Hippocampal formation (tissue), 2 donors: ENCODE measurements at places on chromosomes 3 and 15.

DNA sequence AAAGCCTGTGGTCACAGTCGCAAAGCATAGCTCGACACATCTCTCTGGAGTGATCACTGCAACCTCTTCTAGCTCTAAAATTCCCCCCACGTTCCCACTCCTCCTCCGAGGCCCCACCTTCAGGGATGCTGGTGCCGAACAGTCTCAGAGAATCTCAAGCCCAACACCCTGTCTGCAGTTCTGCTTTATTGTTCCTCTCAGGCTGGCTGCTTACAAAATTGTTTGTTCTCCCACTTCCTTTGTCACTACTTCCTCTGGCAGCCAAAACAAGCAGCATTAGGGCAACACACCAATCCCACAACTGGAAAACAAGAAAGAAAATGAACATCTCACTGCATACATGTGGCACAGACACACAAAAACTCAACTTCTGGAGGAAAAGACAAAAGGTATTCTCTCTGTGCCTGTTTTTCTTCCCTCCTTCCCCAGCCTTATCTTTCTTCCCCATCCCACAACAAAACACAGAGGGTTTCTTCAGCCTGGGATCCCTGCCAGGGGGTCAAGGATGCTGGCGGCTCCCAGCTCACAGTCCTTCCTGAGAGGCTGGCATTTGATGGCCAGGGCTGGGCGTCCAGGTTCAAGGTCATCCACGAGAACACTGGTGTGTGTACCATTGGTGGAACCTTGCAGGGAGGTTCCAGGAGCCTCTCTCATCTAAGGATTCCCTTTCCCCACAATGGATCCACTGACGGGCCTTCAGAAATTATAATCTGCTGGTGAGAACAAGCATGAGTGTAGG, 108.4 kb downstream of the TMCO5A start:
- DNase-seq: no peak

DNA sequence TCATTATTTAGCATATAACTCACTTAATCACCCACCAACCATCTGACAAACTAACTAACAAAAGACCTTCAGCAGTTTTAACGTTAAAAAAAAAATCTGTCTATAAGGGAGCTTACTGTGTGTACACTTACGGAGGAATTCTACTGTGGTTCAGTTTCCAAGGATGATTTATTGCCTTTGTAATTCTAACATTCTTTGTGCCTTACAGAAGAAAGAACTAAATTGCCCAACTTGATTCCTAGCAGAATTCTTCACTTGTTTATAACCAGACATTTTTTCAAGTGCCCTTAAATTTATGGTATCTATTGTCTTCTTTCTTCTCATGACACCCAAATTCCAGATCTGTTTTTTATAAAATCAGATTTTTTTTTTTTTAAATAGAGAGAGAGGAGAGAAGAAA, 119.7 kb upstream of the IGSF10 start:
- no peak for DNase-seq

GRCh38 chr3:187516446-187517185, 148.4 kb downstream of the RTP4 start:
- DNase-seq: no peak

DNA sequence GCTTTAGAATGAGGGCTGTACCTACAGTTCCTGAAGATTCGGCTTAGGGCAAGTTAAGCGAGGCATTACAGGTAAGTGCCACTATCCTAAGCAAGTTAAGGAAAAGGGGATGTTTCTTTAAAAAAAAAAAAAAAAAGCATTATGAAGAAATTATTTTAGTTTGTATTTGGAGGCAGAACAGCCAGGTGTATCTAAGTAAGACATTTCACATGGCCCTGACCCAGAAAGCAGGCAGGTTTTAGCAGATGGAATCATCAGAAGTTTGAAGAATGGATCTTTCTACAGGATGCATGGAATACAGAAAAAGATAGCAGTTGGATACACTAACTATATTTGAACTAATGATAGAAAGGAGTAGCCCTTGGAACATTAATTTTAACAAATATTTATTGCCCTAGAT, 105.6 kb downstream of the OSBPL10 start:
- DNase-seq: no peak

- DNase-seq: no peak
Measured at GRCh38 chr3:112948346-112948838, 26.5 kb downstream of the CD200R1 start.

GRCh38 chr3:177122183-177122856, 75.0 kb downstream of the TBL1XR1 start:
- no peak for DNase-seq

- peak; percentile 30 for DNase-seq
Measured at GRCh38 chr3:116863822-116864589, 154.4 kb downstream of the TUSC7 start.

DNA sequence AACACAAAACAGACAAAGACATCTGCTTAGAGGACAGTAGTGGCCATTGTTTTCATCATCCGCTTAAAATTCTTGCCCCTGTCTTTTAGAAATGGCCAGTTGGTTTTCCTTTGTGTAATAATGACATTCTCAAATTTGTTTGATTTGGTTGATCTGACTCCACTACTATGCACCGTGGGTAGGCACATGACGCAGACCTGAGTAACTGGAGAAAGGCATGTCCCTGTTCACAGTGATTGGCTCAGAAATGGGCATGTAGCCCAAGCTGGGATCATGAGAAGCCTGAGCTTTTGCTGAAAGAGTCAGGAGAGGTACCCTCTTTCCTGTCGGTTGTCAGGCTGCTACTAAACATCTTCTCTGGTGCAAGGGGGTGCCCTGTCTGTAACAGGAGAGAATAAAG, 36.6 kb upstream of the MAGI1 start:
- no peak for DNase-seq

GRCh38 chr3:30894521-30895251, at the start of gene GADL1:
Gene GADL1, minus strand, starts transcription at chr3:30894661. Its CDS starts 47 bp downstream, at chr3:30894614.
- DNase-seq: no peak

GRCh38 chr3:148903941-148904340, 38.8 kb downstream of the CPA3 start:
- DNase-seq: no peak

- no peak for DNase-seq
Measured at GRCh38 chr3:52321481-52321880, 5.4 kb downstream of the DNAH1 start.

- no peak for DNase-seq
Measured at GRCh38 chr15:70066004-70066403, 31.7 kb downstream of the TLE3 start.

GRCh38 chr15:94476686-94477085, 245.3 kb downstream of the MCTP2 start:
- DNase-seq: no peak

GRCh38 chr3:80696280-80696679, 928.5 kb upstream of the ROBO1 start:
- DNase-seq: no peak

DNA sequence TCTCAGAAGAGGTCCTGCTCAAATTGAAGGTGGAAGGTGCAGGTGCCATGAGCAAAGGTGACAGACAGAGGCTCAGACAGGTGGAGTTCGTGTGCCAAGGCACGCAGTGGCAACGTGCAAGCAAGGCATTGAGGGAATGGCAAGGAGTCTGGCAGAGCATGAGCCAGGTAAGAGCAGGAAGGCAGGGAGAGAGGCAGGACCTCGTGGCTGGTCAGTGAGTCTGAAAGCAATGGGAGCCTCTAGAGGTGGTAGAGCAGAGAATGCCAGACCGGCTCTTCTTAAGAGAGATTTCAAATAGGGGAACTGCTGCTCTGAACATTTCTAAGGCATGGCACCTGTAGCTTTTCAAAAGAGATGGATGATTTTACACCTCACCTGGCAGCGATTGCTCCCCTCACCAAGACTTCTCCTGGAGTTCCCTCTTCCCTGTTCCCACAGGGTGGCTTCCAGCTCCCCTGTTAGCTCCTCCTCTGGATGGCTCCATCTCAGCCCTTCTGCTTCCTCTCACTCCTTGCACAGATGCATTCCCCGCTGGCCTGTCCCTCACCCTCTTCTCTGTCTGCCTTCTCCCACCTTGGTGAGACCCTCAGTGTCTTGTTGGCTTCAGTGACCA, 2.7 kb downstream of the MYO5C start:
- DNase-seq: no peak

DNA sequence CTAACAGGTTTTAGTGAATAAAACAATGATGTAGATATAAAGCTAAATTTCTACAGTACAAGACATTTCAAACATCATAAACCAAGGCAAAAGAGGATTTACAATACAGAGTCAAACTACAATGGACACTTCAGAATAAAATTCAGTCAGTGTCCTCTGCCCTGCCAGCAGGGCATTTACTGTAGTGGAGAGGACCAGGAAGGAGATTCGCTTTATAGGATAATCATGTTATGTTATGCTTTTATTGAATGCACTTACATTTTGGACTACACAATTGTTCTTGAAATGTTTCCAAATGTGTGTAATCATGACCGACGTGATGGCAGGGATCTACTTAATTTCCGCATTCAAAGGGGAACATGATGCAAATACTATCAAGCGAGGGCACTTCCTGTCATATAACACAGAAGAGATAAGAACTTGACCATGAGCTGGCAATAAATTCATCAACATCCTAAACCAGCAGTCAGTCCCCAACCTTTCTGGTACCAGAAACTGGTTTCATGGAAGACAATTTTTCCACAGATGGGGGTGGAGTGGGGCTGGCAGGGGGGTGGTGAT, 925.6 kb downstream of the FHIT start:
- no peak for DNase-seq

- no peak for DNase-seq
Measured at GRCh38 chr3:8765528-8765927, 3.9 kb downstream of the OXTR start.

DNA sequence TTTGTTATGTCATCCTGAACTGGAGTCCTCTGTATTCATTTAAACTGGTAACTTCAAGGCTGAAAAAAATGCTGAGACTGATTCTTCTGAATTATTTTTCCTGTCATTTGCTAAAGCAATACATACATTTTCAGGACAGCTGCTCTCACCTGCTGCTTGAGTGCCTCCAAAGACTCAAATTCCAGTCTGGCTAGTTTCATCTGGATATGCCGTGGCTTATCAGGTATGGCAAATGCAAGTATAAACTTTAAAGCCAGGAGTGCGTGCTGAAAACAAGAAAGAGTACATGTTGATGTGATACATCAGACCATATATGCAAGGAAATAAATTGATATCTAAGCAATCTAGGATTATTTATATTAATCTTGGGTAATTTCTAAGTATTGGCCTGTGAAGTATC, 146.1 kb downstream of the SNRK start:
- no peak for DNase-seq

DNA sequence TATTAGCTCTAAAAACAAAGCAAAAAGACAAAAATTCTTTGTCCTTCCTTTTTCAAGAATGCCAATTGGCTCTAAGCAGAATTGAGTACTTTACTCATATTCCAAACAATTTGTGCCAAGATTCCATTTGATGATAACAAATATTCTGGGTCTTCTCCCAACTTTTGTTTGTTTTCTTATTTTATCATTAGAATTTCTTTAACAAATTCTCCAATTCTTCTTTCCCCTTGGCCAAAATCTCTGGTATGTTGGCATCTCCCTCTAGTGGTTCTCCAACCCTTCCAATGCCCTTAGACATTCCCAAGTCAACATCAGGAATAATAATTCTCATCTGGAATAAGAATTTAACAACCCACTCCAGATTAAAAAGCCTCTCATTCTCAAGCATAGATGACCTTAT, 5.3 kb downstream of the CPOX start:
- no peak for DNase-seq

- DNase-seq: no peak
Measured at GRCh38 chr15:61459785-61460707, 230.9 kb upstream of the RORA start.

- DNase-seq: no peak
Measured at GRCh38 chr15:45594319-45594718, 7.1 kb downstream of the BLOC1S6 start.

DNA sequence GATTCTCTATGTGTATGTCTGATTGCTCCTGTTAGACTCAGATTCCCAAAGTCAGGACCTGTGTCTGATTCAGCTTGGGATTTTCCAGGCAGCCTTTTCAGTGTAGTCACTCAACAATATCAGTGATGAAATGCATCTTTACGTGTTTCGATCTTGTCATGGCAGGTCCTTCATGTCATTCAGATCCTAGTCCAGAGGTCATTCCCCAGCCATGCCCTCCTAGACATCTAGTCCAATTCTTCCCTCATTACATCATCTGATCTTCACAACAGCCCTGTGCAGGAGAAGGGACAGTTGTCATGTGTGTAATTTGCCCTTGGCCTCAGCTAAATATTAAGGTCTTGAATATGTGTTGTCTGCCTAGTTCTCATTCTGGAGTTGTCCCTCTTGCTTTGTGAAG, 153.2 kb upstream of the NR2E3 start:
- no peak for DNase-seq

DNA sequence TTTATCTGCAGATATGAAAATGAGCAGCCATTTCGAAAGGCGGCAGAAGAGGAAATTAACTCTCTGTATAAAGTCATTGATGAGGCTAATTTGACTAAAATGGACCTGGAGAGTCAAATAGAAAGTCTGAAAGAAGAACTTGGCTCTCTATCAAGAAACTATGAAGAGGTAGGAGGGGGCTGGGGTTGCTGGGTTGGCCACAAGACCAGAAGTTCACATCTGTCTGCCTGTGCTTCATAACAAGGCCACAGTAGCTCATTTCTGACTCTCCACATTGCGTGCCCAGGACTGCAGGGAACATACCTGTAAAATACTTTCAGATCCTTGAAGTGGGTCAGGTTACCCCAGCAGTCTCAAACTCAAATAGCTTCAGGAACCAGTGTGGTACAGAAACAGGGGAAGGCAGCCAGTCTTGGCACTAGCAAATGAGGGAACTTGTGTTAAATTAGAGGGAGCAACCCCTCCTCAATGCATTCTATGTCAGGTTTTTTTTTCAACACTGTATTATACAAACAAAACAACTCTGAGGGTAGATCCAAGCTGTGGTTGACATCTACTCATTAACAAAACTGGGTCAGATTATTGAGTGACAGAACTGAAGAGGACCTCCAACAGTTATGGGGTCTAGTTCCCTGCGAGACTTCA, 48.7 kb downstream of the BFSP2 start:
- DNase-seq: no peak

GRCh38 chr15:36738817-36739216, 159.4 kb downstream of the CDIN1 start:
- no peak for DNase-seq

- DNase-seq: no peak
Measured at GRCh38 chr3:195238081-195238571, 32.8 kb downstream of the XXYLT1 start.

DNA sequence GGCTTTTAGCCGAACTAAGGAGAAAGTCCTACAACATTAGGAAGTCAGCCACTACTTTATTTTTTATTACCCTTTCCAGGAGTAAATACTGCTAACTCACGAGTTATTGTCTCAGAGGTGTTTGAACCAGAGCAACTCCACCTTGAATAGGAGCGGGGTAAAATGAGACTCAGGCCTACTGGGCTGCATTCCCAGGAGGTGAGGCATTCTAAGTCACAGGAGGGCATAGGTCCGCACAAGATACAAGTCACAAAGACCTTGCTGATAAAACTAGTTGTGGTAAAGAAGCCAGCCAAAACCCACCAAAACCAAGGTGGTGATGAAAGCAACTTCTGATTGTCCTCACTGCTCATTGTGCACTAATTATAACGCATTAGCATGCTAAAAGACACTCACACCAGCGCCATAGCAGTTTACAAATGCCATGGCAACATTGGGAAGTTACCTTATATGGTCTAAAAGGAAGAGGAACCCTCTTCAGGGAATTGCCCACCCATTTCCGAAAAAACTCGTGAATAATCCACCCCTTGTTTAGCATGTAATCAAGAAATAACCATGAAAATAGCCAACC, 555.9 kb downstream of the IGSF11 start:
- DNase-seq: no peak
